ENCODE measurements at places on chromosomes 6 and 20. TPM values are rescaled to one million over a fixed set of nuclear protein-coding genes. Genes with fewer than 3 reads are reported as not detected.

The TRAPPC3L gene
- 0.11 TPM for total RNA-seq

The MEI4 gene
- under 0.01 TPM for total RNA-seq

The ARMC2 gene
- 2.8 TPM for total RNA-seq

The DLGAP4 gene
- total RNA-seq: 29.3 TPM

The STMND1 gene
- total RNA-seq: not detected

The GRIK2 gene
- 0.32 TPM for total RNA-seq

The APCDD1L gene
- total RNA-seq: 4.5 TPM

The AVP gene
- total RNA-seq: not detected

The TNFRSF6B gene
- total RNA-seq: 5.4 TPM

The BMP6 gene
- total RNA-seq: 4.2 TPM

The ASIP gene
- not detected for total RNA-seq

The WFDC10B gene
- total RNA-seq: not detected

The ADGRB3 gene
- 0.13 TPM for total RNA-seq

The C2 gene
- 19.1 TPM for total RNA-seq

The PPIL6 gene
- total RNA-seq: 6.2 TPM

The CCDC170 gene
- total RNA-seq: 2.8 TPM

The RRAGD gene
- total RNA-seq: 8.5 TPM

The SYCP2 gene
- total RNA-seq: 2.7 TPM

The RSPO4 gene
- total RNA-seq: not detected

The PSORS1C2 gene
- not detected for total RNA-seq

The SMIM13 gene
- 5.5 TPM for total RNA-seq

The OTOR gene
- total RNA-seq: not detected

The BEND6 gene
- total RNA-seq: 33.3 TPM

The PHACTR3 gene
- total RNA-seq: not detected

The HLA-DRA gene
- total RNA-seq: 0.26 TPM

The HMGCLL1 gene
- total RNA-seq: not detected

The CCN6 gene
- total RNA-seq: 36.8 TPM

The MYO6 gene
- 19.9 TPM for total RNA-seq

The TBX18 gene
- 32.0 TPM for total RNA-seq

The RNASET2 gene
- total RNA-seq: 70.5 TPM

The TCF15 gene
- not detected for total RNA-seq

The SGK2 gene
- total RNA-seq: 1.4 TPM

The FOXO3 gene
- 68.5 TPM for total RNA-seq

The ACTL10 gene
- 1.7 TPM for total RNA-seq

The OR2B6 gene
- not detected for total RNA-seq

The GRM1 gene
- 0.26 TPM for total RNA-seq

The C6orf141 gene
- total RNA-seq: not detected

The CALHM5 gene
- 3.1 TPM for total RNA-seq

The EXOC2 gene
- 23.9 TPM for total RNA-seq

The TRIM38 gene
- 21.7 TPM for total RNA-seq

The ANGPT4 gene
- total RNA-seq: under 0.01 TPM

The TUBB gene
- total RNA-seq: 592 TPM

The VGLL2 gene
- total RNA-seq: not detected

The SLC22A2 gene
- total RNA-seq: not detected

The SLC32A1 gene
- not detected for total RNA-seq

The TMEM170B gene
- total RNA-seq: 2.5 TPM
